Lower lobe of right lung (tissue), 2 donors: ENCODE measurements at places on chromosomes 3 and 15.

GRCh38 chr3:9715764-9716437, 12.3 kb downstream of the CPNE9 start:
- no peaks in the 10 kb centered on the region for H3K27me3 ChIP-seq
- no peaks in the 10 kb centered on the region for H3K36me3 ChIP-seq
- H3K27ac ChIP-seq, result no peak overlapping the region
- DNase-seq, result peak; percentile 74

DNA sequence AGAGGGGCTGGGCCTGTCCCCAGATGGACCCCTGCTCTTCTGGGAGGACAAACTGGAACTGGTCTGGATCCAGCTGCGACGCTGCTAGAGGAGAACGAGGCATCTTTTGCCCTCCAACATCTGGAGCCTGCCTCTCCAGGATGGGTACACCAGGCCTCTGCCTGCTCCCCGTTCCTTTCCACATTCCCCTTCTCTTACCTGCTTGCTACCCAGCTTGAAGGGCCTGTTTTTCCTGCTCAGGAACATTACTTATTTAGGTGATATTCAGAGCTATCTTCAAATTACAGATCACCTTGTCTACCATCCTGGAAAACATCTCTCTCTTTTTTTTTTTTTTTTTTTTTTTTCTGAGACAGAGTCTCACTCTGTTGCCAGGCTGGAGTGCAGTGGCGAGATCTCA, 64.0 kb downstream of the CHRD start:
- no peaks in the 10 kb centered on the region for H3K27me3 ChIP-seq
- no peaks in the 10 kb centered on the region for H3K4me1 ChIP-seq
- no peaks in the 10 kb centered on the region for H3K36me3 ChIP-seq

GRCh38 chr3:37456270-37456708, 281.9 kb upstream of the LRRFIP2 start:
- peaks cover 4% of the 10 kb centered on the region for H3K27me3 ChIP-seq
- H3K4me3 ChIP-seq, result no peak overlapping the region
- no peaks in the 10 kb centered on the region for H3K36me3 ChIP-seq
- peaks cover 66% of the 10 kb centered on the region for H3K4me1 ChIP-seq
- peak overlapping the region; percentile 54 for H3K27ac ChIP-seq

DNA sequence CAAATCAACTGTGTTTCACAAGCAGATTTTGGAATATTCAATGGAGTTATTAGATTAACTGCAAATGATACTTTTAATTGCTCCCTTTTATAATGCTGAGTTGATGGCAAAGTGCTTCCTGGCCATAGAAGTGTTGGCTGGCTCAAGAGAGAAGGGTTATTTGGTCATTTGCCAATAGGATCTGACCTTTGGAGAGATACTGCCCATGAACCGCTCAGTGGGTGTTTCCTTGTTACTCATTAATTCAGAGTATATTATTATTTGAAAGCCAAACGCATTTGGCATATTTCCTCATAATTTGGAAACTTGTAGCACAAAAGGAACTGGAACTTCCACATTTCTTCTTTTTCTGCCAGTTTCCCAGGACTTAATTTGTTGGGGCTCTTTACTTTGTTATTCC, 234.7 kb downstream of the CDIN1 start:
- no peak overlapping the region for H3K27ac ChIP-seq
- no peaks in the 10 kb centered on the region for H3K27me3 ChIP-seq
- H3K36me3 ChIP-seq, result no peaks in the 10 kb centered on the region
- H3K4me1 ChIP-seq, result peaks cover 6% of the 10 kb centered on the region
- no peak for DNase-seq
- no peak overlapping the region for H3K4me3 ChIP-seq

GRCh38 chr3:193773266-193774220, 180.5 kb downstream of the OPA1 start:
- H3K27ac ChIP-seq, result no peak overlapping the region
- no peaks in the 10 kb centered on the region for H3K36me3 ChIP-seq
- H3K4me1 ChIP-seq, result no peaks in the 10 kb centered on the region
- peaks cover 17% of the 10 kb centered on the region for H3K27me3 ChIP-seq

DNA sequence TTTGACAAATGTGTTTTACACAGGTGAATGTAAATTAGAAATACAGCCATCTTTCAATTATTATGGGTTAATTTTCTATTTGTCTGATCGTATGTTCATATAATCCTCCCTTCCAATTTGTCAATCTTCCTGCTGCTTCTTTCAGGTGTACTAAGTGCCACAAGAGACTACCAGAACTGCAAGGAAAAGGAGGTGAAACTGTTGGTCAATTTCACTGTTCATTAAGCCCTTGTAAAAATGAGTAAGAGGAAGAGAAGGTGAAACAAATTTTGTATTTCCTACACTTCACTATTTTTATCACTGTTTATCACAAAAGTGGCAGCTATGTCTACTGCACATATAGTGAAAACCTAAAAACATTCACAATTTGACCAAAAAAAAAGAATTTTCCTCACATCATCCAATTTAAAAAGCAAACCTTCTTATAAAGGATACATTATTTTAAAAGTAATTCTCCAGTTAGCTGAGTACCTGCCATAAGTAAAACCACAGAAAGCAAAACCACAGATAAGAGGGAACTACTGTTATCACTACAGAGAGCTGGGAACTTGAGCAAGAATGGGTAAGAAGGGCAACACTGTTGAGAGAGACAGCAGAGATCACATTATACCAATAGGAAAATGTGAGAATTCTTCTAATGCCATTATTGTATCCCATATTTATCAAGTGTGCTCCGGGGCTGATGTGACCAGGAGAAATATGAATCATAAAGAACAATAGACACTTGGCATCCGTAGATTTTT, 163.0 kb downstream of the TBC1D5 start:
- H3K4me1 ChIP-seq, result no peaks in the 10 kb centered on the region
- no peak overlapping the region for H3K4me3 ChIP-seq
- H3K27me3 ChIP-seq, result no peaks in the 10 kb centered on the region
- no peak for DNase-seq

DNA sequence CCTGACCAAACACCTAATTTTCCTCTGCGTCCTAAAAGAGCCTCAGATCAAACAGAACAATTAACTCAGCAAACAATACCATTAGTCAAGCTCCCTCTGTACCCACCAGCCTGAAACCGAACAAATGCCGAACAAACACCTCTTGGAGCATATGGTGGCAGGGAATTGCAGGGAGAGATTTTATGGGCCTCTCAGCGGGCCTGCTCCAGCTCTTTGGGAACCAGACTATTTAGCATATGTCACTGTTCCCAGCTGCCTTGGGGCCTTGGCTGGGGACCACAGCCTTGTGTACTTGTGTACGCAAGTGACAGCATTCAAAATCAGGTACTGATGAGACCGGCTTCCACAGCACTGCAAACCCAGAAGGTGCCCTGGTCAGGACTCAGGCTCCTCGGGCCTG, 388.8 kb upstream of the PPP2R3A start:
- H3K27me3 ChIP-seq, result no peaks in the 10 kb centered on the region
- H3K27ac ChIP-seq, result no peak overlapping the region
- no peaks in the 10 kb centered on the region for H3K36me3 ChIP-seq
- no peak overlapping the region for H3K4me3 ChIP-seq
- DNase-seq, result no peak

DNA sequence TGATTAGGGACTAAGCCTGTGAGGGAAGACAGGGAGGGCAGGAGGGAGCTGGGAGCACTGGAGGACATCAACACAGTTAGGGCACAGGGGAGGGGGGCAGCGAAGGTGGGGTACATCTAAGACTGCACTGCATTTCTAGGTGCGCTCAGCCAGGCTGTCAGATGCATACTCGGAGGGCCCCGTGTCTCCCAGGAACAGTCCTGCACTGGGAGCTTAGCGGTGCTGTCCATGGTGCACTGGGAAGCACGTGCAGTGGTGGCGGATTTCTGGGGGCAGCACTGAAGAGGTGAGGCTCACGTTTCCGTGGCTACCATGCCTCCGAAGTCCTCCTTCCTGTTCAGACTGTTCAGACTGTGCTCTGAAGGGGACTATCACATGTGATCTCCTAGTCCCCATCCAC, 54.4 kb downstream of the ROPN1B start:
- H3K4me1 ChIP-seq, result no peaks in the 10 kb centered on the region
- DNase-seq, result no peak
- peaks cover 21% of the 10 kb centered on the region for H3K36me3 ChIP-seq
- H3K27me3 ChIP-seq, result no peaks in the 10 kb centered on the region
- H3K27ac ChIP-seq, result no peak overlapping the region

DNA sequence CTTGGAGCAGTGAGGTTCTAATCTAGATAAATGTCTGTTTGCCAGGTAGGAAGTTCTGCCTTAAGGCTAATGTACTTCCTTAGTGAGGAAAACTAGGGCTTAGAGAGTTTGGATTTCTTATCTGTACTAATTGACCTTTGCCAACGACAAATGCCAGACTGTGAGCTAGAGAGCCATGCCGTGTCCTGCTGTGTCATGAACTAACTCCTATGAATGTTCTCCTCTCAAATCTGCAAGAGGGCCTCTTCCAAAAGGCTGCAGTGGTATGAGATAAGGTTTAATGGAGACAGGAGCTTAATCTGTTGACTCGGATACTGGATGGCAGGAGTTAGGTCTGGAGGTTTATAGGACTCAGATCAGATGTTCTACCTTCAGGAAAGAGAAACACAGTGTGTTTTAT, 524.9 kb downstream of the NTRK3 start:
- no peaks in the 10 kb centered on the region for H3K27me3 ChIP-seq
- no peak overlapping the region for H3K27ac ChIP-seq
- no peak for DNase-seq
- H3K36me3 ChIP-seq, result no peaks in the 10 kb centered on the region
- no peaks in the 10 kb centered on the region for H3K4me1 ChIP-seq

DNA sequence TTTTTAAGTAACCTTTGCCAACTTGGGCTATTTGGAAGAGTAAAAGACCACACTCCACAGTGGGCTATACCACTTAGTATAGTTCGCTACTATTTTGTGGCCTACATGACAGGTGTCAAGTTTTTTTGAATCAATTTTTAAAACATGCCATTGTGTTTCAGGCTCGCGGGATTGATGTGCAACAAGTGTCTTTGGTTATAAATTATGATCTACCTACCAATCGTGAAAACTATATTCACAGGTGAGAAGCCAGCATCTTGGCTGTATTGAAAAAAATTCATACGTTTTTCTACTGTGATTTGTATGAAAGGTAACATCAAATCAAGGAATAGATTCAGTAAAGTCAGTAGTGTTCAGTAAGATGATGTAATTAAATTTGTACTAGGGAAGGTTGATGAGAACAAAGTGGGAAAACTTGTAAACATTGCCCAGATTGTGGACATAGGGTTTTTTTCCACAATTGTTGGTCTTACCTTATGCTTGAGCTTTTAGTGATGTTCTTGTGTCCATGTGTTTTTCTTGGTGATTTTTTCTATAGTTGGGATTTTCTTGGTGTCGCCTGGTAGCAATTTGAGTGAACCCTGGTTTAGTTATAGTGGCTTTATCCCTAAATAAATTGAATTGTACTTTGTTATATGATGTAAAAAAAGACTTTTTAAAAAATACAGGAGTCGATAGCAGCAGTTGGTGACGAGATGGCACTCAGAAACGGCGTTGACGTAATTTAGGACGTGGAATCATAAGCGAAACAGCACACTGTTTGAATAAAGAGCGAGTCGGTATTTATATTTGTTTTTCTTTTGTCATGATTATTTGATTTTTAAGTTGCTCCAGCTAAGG, 4.5 kb downstream of the EIF4A2 start:
- no peak overlapping the region for H3K4me3 ChIP-seq
- peaks cover 69% of the 10 kb centered on the region for H3K36me3 ChIP-seq
- H3K27me3 ChIP-seq, result no peaks in the 10 kb centered on the region
- DNase-seq, result no peak

DNA sequence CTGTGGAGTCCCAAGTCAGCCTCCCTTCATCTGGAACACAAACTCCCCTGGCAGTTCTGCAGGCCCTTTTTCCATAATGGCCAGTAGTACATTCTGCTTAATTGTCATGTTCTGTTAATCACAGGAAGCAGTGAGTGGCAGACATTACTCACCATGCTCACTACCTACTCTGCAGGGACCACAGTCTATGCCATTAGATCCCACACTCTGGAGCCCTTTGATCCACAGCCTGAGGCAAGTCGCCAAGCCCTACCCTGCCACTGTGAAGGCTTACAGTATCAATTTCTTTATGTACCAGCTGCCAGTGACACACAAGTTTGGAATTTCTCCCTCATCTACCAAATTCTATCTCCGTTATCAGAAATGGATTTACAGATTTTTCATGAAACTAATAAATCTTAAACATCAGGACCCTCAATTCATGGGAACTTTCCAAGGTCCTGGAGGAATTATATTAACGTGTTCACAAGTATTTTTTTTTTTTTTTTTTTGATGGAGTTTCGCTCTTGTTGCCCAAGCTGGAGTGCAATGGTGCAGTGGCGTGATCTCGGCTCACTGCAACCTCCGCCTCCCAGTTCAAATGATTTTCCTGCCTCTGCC, 20.6 kb upstream of the WWTR1 start:
- no peaks in the 10 kb centered on the region for H3K36me3 ChIP-seq
- no peak overlapping the region for H3K27ac ChIP-seq
- H3K4me1 ChIP-seq, result no peaks in the 10 kb centered on the region
- no peaks in the 10 kb centered on the region for H3K27me3 ChIP-seq
- no peak for DNase-seq
- H3K4me3 ChIP-seq, result no peak overlapping the region

DNA sequence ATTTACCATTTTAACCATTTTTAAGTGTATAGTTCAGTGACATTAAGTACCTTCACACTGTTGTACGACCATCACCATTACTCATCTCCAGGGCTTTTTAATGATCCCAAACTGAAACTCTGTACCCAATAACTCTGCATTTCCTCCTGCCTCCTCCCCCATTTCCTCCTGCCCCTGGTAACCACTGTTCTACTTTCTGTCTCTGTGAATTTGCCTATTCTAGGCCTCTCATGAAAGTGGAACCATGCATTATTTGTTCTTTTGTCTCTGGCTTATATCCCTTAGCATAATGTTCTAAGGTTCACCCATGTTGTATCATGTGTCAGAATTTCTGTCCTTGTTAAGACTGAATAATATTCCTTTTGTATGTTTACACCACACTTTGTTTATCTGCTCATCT, 154.2 kb downstream of the MECOM start:
- peaks cover 10% of the 10 kb centered on the region for H3K4me1 ChIP-seq
- H3K27me3 ChIP-seq, result no peaks in the 10 kb centered on the region
- H3K4me3 ChIP-seq, result no peak overlapping the region
- H3K27ac ChIP-seq, result no peak overlapping the region
- no peaks in the 10 kb centered on the region for H3K36me3 ChIP-seq

DNA sequence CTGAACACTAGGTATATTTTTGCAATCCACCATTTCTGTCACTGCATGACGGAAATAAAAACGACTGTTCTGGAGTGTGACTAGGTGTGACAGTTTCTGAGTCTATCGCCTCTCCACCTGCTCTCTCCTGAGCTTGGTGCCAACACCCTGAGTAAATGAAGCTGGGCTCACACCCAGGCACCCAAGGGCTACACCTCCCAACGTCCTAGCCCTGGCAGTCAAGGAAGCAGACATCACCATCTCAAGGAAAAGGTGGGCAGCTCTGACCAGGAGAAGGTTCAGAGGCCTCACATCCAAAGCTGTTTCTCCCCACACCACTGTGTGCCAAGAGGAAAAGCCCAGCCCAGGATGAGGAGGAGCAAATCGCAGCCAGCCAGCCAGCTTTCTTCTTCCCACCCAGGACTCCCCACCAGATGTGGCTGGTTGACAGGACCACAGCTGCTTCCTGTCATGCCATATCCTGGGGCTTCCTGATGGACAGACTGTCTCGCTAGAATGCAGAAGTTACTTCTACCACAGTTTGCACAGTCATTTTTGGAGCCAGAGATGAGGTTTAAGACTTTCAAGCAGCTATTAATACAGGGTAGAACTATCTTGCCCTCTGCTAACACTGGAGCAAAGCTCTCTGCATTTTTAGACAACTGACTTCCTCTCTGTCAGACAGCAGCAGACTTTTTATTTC, 3.3 kb downstream of the SCAMP2 start:
- peaks cover 72% of the 10 kb centered on the region for H3K4me1 ChIP-seq
- no peaks in the 10 kb centered on the region for H3K27me3 ChIP-seq
- peak overlapping the region; percentile 98 for H3K27ac ChIP-seq
